MG63 (cell line): ENCODE measurements at places on chromosomes 7 and 10.

DNA sequence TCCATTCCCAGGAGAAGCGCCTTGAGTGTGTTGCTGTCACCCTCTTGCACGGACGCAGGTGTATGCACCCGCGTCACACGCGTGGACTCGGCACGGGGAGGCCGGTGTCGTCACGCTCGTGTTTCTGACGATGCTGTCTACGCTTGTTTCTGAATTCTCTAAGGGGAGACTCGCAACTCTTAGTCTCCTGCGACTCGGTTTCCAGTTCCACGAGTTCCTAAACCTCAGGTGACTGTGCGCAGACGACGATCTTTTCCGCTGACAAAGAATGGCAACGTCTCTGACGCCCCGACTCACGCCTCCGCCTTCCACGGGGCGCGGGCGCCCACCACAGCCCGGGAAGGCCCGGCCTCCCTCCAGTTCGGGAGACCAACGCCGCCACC is 579 bp downstream of the IDI1 start:
- peak; percentile 10 for DNase-seq

DNA sequence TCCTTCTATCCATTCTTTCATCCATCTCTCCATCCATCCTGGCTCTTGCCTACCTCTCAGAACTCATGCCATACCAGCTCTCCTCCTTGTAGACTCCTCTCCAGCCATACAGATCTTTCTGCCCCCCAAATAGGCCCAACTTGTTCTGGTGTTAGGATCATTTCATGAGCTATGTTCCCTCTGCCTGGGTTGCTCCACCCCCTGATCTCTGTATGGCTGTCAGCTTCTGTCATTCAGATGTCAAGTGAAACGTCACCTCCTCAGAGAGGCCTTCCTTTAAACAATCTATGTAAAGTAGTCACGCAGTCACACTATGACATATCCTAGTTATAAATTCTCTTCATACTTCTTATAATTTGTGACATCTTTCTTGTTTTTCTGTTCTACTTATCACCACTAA is 42.3 kb upstream of the PNLIPRP3 start:
- DNase-seq: no peak

DNA sequence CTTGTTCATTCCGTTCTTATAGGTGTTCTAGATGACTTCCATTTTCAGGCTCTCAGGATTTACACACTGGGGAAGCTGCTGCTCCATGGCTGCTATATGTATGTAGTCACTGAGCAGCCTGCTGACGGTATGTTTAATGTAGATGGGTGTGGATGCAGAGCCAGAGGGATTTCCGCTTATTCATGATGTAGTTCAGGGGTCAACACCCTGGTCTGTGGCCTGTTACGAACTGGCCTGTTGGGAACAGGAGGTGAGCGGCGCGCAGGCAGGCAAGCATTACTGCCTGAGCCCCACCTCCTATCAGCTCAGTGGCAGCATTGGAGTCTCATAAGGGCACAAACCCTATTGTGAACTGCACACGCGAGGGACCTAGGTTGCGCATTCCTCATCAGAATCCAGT is 33.9 kb downstream of the DNAJB6 start:
- DNase-seq: no peak

DNA sequence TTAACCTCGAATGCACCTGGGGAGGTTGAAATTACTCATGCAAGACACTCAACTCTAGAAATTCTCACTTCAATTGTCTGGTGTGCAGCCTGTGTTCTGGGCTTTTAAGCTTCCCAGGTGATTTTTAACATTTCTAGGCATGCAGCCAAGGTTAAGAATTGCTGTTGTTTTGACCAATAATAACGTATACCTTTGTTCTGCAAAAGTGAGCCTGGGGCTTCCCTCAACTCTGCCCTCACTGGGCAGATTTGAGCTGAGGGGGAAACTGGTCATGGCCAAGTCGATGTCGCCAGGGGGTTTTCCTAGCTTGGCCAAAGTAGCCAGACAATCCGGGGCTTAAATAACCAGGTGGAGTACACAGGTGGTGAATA is 568 bp downstream of the PRSS2 start:
- no peak for DNase-seq

- peak; percentile 66 for DNase-seq
Observed at GRCh38 chr10:119469846-119470245, 72.7 kb downstream of the RGS10 start.
